Activated T-helper 2 cell treated with anti-CD3 and anti-CD28 coated beads, Interferon-gamma antibody, Interleukin-2, Interleukin-4, amounts not matched to agents 10 μg/mL and 5 μg/mL and 100 μg/mL, durations not matched to agents 14 hours and 24 hours and 36 hours (primary cell): ENCODE measurements at places on chromosomes 3 and 15.

DNA sequence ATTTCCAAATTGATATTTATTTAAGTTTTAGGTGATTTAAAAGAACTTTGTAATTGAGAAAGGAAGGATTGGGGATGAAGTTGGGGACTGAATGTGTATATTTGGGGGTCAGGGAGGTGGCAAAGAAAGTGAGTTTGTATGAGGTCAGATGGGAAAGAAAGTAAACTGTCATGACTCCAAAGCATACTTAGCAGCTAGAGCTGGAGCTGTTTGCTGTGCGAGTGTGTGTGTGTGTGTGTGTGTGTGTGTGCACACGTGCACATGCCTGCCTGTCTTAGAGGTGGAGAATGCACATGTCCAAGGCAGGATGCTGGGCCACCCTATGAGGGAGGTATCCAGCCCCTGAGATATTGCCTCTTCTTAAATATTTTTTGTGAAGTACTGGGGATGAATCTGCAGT lies 21.0 kb downstream of the BOC start:
- DNase-seq: no peak

DNA sequence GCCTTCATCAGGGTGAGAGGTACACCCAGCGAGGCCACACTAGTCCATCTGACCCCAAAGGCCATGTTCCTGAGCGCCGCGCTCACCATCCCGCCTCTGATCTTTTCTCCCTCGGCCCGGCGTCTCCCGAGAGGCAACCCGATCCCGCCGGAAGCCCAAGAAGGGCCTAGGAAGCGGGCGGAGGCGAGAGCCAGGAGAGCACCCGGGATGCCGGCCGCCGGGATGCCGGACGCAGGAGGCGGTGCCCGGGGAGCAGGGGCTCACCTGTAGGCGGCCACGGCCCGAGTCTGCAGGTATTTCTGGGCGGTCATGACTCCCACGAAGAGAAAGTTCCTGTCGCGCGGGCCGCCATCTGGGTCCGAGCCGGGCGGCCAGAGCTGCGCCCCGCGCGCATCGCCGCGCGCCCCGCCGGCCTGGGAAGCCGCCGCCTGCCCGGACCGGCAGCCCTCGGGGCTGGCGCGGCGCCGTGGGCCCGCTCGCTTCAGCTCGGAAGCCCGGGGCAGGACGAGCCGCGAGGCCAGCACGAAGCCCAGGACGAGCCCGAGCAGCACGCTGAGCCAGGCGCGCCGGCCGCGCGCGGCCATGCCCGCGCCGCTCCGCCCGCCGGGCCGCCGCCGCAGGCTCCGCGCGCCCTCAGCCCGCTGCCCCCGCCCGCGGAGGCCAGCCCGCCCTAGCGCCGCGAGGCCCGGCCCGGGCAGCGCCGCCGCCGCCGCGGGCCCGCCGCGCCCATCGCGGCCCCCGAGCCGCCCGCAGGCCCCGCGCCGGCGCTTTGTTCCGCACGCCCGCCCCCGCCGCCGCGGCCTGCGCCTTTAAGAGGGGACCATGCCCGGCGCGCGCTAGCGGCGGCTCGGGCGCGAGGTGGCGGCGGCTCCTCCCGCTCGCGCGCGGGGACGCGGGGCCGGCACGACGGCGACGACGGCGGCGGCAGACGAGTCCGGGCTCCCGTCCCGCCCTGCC lies 697 bp downstream of the CHSY1 start:
- DNase-seq: no peak

- no peak for DNase-seq
Observed at GRCh38 chr3:126649556-126650092, 5.3 kb downstream of the TXNRD3 start.

DNA sequence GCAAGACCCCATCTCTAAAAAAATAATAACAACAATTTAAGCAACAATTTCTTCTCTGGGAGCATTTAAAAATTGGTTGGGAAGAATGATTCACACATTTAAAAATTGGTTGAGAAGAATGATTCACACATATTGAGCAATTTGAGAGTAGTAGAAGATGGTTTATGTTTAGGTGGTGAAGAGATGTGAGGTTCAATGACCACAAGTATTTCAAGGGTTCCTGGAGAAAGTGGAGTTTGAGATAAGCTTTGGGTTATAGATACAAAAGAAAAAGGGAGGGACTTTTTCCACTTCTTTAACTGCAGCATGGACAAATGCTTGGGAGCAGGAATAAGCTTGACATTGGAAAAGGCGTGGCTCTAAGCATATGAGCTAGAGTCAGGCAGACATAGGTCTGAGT lies 145.7 kb upstream of the NPHP3 start:
- no peak for DNase-seq

- DNase-seq: no peak
Observed at GRCh38 chr3:187186375-187186774, 10.9 kb upstream of the RTP1 start.

DNA sequence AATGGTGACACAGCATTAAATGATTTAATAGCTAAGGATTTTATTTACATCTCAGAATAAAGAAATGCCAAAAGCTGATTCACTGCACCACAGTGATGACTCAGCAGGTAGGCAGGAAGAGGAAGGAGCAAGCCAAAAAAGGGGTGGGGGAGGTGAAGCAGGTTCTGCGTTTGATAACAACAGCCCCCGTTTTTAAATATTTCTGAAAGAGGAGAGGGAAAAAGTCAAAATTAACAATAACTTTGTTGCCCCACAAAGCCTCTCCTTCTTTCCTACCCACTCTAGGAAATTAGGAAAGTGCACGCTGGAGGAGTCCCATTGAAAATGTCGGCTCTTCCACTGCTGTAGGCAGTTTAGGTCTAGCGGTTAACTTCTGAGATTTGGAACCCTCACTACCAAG lies 9.9 kb upstream of the CCDC54 start:
- DNase-seq: no peak

GRCh38 chr3:146470425-146470990 lies 1.1 kb upstream of the PLSCR2 start:
- no peak for DNase-seq
